ENCODE measurements at places on chromosomes 5 and 9.

GRCh38 chr5:141608557-141608956 is 10.2 kb downstream of the DIAPH1 start:
- DNase-seq = no peak

- DNase-seq = no peak
Measured at GRCh38 chr9:133113163-133113948, 7.7 kb downstream of the RALGDS start.

DNA sequence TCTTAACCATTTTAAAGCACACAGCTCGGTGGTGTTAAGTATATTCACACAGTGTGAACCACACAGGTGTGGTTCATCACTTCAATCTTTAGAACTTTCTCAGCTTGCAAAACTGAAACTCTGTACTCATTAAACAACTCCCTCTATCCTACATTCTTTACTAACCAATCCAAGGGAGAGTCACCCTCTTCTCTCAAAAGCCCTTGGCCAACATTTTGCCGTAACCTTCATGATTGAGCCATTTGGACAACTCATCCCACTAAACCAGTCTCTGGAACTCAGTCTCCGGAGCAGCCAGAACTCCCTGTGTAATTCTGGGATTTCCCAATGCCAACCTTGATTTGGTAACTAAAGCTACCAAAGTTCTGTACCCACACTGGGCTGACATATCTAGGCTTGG is 84.7 kb downstream of the TTC39B start:
- DNase-seq = no peak

DNA sequence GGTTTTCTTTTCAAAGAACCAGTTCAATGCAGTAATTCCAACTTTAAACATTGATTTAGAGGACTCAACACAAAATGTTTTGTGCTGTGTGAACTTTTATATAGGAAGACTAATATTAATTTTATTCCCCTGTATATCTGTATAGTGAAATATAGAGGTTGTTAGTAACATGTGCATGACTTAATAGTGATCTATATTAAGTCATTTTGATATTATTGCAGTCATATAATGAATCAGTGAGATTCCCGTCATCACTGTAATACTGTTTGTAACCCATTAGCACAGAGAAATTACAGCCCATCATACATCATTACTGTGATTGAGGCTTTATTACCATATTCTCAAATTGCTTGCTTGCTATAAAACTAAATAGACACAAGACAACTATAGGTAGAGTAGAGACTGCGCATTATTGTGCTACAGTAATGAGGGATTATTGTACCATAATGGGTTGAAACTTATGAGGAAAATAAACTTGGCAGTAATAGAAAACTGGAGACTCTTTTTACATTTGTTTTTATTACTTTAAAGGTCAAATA is 170.7 kb downstream of the RANBP17 start:
- DNase-seq = no peak

- no peak for DNase-seq
Measured at GRCh38 chr5:107813559-107813958, 142.8 kb upstream of the EFNA5 start.

GRCh38 chr5:62306323-62306895 is 403 bp downstream of the KIF2A start:
- no peak for DNase-seq

GRCh38 chr9:95953986-95954385 is 78.5 kb downstream of the ERCC6L2 start:
- no peak for DNase-seq

- DNase-seq = no peak
Measured at GRCh38 chr9:130912932-130913598, 16.5 kb upstream of the QRFP start.

- DNase-seq = peak; percentile 23
Measured at GRCh38 chr5:121288781-121289180, 562.9 kb upstream of the FTMT start.

- DNase-seq = no peak
Measured at GRCh38 chr5:120396186-120396585, 67.9 kb upstream of the PRR16 start.

- DNase-seq = no peak
Measured at GRCh38 chr5:171956314-171956713, 50.1 kb downstream of the FBXW11 start.

GRCh38 chr9:111886983-111887718 is 9.5 kb upstream of the UGCG start:
- no peak for DNase-seq

GRCh38 chr5:173741729-173742431 is 125.4 kb upstream of the BOD1 start:
- peak; percentile 37 for DNase-seq

DNA sequence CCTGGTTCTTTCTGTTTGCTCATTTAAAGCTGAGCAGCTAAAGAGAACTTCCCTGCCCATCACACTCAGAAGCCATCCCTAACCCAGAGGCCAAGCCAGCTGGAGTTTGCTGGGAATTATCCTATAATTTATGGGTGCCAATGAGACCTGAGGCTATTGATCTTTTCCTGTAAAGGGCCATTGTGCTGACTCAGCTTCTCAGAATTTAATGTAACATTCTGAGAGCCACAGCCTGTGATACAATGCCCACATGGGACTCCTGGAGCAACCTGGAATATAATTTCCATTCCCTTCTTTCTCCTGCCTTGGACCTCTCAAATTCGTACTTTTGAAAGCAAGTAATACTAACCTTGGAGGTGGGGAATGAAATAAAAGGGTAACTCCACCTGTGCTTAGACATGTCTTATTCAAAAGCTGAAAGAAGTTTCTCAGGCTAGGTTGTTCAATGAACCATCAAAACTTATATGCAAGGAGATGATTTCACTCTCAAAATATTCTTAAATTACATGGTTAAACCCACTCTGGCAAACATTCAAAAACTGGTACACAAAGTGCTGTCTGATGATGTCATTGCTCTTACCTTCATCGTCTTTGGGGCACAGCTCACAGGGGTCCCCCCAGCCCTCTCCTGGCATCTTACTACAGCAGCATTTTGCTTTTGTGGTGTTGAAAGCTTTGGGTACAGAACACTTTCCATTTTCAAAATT is 206.7 kb downstream of the SLC12A2 start:
- DNase-seq = no peak

GRCh38 chr9:8287501-8287900 is 487.9 kb upstream of the DMAC1 start:
- no peak for DNase-seq

DNA sequence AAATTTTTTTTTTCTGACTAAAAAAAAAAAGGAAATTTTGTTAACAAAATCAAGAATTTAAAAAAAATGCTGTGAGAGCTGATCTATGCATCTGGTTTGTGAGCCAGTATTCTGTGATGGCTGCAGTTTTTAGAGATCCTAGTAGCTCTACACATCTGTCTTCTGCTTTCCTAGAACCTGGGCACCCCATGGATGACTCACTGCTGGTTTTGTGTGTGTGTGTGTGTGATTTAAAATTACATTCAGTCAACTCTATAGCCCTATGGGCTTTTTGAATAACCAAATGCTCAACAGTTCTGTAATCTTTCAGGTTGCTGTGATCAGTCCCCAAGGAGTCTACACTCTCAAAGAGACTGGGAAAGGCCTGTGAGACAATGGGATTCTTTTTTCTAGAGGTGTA is 2.5 kb upstream of the PSMD5 start:
- DNase-seq = no peak

GRCh38 chr5:131169810-131170539 is 769 bp upstream of the LYRM7 start:
- peak; percentile 28 for DNase-seq

GRCh38 chr5:59828623-59829022 is 64.9 kb downstream of the PDE4D start:
- DNase-seq = no peak

DNA sequence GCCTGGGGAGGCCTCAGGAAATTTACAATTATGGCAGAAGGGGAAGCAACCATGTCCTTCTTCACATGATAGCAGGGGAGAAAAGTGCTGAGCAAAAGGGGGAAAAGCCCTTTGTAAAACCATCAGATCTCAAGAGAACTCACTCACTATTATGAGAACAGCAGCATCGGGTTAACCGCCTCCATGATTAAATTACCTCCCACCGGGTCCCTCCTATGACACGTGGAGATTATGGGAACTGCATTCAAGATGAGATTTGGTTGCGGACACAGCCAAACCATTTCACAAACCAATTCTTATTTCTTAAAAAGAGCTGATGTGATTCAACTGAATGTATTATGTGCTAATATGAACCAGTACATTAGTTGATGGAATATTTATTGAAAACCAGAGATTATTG is 63.9 kb downstream of the PARP8 start:
- no peak for DNase-seq

DNA sequence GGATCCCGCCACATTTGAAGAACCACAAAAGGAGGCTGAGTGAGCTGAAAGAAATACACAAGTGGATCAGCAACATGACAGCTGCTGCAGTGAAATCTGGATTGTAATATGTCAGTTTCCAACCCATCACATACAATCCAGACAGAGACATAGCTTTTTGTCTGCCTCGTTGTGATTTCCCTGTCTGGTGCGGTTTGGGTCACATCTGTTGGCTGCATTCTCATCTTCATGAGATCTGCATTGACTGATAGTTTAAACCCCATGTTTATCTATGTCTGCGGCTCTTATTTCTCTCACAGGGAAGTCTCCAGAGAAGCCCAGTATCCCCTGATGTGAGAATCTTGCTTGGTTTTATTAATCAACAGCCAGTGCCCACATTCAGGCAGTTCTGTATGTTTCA is 403.1 kb upstream of the ZNF608 start:
- no peak for DNase-seq

GRCh38 chr9:121486043-121486442 is 13.6 kb downstream of the GGTA1 start:
- no peak for DNase-seq

DNA sequence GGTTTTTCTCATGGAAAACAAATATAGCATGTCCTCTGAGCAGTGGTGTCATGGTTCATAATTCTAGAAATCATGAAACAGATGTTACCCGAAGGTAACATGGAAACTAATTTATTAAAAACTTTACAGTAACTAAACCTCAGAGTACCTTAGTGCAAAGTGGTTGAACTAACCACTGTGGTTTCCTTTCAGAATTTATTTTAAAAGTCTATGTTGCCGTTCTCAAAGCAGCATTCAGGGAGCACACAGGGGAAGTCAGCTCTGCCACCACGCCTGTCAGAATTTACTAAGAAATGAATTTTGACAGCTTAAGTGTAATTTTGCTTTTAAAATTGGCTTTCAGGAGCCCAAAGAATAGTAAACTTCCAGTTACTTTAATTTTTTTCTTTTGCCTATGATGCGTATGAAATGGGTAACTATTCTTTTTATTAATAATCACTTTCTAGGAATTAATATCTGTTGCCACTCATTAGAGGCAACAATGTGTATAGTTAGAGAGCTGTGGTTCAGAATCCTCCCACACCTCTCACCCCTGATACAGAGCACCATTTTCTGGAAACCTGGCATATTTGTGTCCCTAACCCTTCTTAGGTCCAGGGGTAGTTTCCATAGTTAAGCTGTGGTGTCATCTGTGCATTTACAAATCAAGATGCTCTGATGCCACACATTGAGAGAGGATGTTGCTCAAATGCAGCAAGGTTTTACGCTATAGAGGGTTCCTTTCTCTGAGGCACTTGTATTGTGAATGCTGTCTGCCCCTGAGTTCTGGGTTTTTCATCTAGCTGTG is 202.6 kb downstream of the ZSWIM6 start:
- peak; percentile 2 for DNase-seq
